IPS DF 6.9 (cell line): ENCODE measurements at places on chromosomes 7 and 10.

DNA sequence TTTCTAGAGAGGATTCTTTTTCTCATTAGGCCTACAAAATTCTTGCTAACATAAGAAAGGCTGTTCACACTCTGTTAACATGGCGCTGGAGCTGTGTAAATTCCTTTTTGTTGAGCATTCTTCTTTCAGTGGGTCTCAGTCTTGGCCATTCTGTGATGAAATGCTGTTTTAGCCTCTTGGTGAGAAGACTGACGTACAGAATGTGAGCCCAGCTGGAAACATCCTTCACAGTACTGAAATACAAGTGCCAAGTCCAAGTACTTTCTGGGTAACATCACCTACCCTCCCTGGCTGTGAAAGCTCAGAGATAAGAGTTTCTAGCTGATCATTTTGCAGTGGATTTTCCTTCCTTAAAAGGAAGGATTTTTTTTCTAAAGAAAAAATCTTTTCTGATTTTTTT, 231.8 kb downstream of the AHR start:
- DNase-seq: no peak

GRCh38 chr7:43484678-43485395, 98.1 kb upstream of the STK17A start:
- DNase-seq: no peak

- no peak for DNase-seq
Observed at GRCh38 chr7:54782829-54783228, 23.8 kb upstream of the SEC61G start.

DNA sequence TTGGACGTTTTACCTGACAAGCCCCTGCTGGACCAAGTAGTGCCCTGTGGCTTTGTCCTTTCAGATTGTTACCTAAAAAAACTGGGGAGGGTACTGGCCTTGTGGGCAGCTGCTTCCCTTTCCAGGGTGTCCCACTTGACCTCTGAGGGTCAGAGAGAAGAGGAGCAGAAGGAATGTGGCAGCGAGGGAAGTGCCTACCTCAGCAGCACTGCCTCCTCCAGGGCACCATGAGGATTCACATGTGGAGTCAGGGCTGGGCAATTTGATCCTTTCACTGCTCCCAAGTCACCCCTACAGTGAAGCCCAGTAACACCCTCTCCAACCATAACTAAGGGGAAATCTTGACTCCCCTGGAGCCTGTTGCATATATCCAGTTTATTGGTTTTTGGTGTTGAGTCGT, 64.6 kb downstream of the ITGB1 start:
- peak; percentile 71 for DNase-seq

- no peak for DNase-seq
Observed at GRCh38 chr10:17980846-17981565, 29.3 kb downstream of the SLC39A12 start.

- no peak for DNase-seq
Observed at GRCh38 chr10:71618598-71618997, 101.0 kb downstream of the C10orf105 start.

DNA sequence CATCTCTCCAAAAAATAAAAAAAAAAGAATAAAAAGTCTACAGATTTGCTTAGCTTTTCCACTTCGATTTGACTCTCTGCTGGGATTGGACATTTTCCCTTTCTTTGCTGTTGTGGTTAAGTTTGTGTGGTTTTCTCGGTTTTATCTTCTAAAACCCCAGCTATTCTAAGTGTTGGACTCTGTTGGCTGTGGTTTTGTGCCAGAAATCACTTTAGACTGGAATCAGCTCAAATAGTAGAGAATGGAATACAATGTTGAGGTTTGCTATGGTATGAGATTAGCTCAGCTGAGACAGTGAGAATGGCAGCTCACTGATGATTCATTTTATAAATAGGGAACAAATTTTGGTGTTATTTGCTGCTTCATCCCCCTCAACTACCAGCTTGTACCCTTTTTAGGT, 116.0 kb downstream of the BUB3 start:
- no peak for DNase-seq

DNA sequence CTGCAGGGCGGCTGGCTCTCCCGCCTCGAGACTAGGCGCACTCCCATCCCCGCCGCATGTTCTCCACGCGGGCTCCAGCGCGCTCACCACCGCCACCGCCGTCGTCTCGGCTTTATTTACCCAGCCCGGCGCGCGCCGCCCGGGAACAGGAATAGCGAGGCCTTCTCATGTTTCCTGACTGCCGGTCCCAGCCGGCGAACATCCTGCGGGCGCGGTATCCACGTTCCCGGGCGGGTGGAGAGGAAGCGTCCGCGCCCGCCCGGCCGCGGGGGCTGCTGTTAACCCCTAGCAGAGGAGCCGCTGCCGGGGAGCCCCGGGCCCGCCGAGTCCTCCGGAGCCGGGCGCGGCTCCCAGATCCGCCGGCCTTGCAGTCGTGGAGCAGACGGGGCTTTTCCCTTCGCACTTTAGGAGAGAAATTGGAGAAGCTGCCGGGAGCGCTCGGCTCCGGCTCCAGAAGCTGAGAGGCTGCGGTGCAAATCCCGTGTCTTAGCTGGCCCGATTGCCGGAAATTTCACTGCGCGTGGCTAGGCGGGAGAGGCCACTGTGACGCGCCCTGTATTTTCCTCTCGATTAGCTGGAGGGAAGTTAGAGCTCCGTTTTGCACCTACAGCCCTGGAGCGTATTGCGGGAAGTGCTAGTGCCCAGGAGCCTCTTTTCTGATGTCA, at the start of gene MKX:
TSS of gene MKX (minus strand) at position 88 of the 665 bp plus-strand sequence. CDS start 2,404 bp downstream, outside the sequence.
- DNase-seq: no peak

DNA sequence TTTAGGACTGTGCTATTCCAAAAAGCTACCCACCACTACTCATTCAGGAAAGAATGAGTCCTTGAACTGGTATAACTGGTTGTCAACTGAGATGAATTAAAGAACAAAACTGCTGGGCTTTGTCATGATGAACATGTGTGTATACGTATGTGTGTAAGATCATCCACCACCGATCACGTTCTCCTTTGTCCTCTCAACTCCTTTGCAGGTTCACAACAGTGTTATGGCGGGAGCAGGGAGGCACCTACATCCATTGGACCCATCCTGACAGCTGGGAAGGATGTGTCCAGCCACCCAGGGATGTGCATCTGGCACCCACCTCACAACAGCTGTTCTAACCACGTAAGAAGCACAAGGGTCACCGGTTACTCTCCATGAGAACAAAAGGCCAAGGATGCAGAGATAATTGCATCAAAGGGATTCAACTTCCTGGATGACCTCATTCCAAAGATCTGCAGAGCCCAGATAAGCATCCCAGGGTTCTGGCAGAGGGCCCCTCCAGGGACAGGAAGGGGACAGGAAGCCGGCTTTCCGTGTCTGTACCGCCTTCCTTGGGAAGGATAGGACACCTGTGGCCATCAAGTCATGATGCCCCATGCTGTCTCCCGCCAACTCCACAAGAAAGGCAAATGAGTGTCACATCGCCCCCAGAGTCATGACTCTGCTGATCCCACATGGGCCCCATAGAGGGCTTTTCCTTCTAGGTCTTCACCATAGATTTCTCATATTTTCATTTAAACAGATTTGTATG, 66.1 kb downstream of the STEAP1B start:
- peak; percentile 54 for DNase-seq

DNA sequence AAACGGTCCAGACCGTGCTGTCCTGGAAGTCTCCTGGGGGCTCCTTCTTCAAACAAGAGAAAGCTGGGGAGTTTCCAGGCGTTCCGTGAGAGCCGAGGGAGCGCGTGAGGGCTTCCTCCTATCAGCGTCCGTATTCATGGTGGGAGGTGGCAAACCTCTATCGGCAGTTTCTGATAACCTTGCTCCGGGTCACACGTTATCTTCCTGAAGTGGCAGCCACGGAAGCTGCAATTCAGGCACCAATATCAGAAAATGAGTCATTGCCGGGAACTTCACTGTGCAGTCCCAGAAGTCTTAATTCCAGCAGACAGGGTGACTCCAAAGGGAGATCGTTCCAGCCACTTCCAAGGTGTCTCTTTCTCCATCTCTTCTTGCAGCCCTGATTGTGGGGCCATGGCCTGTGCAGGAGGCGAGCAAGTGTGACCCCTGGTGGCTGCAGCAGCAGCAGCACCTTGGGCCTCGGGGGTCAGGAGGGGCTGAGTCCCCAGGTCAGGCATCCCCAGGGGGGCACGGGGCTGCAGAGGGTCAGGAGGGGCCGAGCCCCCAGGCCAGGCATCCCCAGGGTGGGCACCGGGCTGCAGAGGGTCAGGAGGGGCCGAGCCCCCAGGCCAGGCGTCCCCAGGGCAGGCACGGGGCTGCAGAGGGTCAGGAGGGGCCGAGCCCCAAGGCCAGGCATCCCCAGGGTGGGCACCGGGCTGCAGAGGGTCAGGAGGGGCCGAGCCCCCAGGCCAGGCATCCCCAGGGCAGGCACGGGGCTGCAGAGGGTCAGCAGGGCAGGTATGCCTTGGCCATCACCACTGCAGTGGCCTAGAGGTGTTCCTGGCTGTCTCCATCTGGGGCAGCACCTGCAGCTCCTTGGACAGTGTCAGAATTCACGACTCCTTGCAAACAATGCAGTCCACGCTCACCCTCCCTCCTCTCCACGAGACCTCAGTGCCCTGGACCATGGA, 538.7 kb downstream of the DNAJB6 start:
- DNase-seq: no peak

- no peak for DNase-seq
Observed at GRCh38 chr7:128352153-128352537, 8.4 kb upstream of the RBM28 start.
